ENCODE measurements at places on chromosomes 12 and 14. TPM values are rescaled to one million over a fixed set of nuclear protein-coding genes. Genes with fewer than 3 reads are reported as not detected.

DNA sequence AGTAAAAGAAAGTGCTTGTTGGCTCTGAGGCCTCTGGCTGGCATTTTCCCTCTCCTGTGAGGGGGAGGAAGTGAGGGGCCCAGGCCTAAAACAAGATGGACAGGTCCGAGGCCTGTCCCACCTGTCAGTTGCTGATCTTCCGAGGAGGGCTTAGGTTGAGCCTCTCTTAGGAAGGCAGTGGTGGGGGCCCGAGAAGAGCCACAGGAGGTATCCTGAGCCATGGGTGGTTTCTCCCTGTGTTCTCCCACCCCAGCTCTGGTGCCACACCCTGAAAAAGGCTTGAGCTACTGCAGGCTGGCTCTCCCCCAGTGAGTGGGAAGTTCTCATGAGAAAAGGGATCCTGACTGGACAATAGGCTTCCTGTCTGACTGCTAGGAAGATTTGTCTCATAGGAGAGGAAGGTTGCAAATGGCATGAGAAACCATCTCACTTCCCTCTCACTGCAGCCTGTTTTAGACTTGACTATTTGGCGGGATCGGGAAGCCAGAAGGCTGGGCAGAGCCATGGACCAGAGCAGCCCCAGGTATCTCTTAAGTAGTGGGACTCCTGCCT is 72.1 kb upstream of the SRSF5 start:
- DNase-seq: no peak

DNA sequence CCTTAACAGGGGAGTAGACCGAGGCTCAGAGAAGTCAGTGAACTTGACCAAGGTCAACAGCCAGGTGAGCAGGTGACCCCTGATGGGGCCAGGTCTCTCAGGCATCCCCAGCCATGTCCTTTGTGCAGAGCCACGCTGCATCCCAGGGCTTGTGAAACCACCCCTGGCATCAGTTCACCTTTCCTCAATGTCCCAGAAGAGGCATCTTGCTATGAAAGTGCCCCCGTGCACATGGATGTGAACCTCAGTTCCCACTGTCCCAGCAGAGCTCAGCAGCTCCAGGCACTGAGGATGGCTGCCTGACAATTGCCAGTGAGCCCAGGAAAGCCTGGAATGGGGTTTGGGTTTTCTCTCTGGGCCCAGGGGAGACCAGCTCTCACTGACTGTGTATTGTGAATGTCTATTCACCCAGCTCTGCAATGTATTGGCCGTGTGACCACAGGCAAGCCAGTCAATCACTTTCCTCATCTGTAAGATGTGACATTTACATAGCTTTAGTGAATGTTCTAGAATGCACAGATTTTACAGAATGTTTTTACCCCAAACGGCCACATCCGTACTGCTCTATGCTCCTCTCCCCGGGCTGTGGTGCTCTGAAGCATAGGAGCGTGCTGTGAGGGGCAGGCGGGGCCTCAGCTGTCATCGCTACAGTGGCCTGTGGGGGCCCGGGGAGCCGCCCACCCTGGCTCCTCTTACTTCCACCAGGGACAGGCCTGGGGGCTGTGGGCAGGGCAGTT is 4.9 kb downstream of the CACNA2D4 start:
- no peak for DNase-seq

DNA sequence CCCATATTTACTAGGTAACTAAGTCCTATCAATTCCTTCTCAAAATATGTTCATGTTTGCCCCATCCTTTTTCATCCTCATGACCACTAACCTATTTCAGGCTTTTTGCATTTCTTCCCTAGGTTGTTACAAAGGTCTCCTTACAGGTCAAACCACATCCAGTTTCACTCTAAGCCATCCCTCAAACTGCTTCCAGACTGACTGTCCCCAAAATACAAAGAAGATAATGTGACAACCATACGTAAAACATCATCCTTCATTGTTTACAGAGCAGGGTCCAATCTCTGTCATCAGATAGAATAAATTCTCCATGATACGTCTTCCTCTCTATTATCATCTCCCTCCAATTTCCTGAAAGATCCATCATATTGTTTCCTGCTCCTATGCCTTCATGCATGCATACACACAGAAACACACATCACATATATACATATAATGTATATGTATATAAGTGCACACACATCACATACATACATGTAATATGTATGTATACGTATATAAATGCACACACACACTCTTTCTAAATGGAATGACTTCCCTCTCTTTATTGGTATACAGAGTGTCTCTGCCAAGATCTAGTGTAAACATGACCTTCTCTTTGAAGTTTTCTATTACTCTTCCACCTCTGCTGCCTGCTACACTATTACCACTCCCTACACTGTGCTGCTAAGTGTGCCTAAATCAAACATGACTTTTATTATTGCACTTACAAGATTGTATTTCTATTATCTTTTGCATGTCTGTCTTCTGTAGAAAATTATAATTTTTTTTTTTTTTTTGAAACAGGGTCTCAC is 30.7 kb upstream of the EPS8 start:
- DNase-seq: no peak

DNA sequence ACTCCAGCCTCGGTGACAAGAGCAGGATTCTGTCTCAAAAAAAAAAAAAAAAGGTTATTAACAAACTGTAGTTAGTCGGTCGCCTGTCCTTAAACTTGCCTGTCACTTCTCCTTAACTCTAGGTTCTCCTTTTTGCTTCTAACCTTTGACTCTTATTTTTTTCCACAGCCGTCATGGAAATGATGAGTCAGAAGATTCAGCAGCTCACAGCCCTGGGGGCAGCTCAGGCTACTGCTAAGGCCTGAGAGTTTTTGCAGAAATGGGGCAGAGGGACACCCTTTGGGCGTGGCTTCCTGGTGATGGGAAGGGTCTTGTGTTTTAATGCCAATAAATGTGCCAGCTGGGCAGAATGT is 418 bp upstream of the MYG1 start:
- DNase-seq: peak; percentile 59

DNA sequence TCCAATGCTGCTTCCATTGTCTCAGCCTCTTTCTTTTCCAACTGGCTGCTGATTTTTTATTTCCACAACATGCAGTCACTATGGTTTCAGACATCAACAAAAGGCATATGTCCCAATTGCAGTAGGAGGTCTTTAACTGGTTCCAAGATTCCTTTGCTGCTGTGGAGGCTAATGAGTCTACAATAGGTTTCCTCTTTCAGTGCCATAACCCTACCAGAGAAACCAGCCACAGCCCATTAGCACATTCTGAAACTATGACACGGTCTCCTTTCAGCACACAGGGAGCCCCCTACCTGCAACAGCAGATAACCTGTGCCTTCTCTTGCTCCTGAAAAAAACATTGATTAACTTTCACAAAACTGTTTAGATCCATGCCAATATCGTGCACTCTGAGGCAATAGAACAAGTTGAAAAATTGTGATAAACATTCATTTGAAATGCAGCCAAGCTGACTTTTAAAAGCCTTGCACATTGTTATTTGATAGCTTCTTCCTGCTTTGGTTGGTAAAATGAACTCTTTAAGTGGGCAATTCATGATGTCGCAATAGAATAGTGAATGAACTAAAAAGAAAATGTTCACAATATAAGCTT is 32.4 kb downstream of the PLEKHG7 start:
- peak; percentile 88 for DNase-seq

DNA sequence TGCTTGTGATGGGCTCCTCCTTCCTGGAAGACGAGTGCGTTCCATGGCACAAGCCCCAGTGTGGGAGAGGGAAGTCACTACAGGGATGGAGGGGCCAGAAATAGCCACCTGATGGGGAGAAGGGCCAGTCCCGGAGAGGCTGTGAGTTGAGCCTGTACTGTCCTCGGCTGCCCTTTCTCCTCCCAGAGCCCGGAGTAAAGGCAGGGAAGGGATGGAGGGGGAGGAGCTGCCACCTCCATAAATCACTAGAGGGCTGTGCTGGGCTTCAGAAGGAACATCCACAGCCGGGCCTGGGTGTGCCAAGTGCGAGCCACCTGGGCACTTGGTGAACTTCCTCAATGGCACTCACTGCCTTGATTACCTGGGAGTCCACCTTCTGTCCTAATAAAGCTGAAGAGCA is 110.1 kb downstream of the RBM19 start:
- DNase-seq: peak; percentile 30

DNA sequence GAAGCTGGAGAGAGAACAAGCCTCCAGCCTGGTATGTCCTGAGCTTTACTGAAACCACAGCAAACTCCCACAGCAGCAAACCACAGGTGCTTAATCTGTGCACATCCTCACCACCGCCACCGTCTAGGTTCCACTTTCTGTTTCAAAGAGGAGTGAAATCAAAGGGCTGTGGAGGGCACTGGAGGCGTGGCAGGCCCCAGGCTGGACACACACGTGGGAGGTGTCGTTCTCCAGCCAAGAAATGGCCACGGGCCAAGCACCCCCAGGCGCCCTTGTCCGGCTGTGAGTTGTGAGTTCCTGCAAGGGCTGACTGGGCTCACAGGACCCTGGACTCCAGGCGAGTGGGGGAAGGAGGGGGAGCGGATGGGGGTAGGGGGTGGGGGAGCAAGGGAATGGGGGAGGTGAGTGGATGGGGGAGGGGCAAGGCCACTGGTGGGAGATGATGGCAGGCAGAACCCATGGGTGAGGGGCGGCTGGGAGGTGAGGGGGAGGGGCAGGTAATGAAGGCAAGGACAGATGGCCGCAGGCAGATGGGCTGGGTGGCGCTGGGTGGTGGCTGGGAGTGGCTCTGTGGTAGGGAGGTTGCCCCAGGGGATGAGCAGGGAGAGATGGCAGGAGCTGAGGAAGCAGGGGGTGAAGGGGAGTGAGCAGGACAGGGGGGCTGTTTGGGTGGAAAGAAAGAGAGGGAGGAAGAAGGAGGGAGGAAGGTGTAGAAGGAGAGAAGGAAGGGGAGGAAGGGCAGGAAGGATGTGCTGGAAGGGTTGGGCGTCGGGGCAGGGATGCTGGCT is 86.7 kb downstream of the NCOR2 start:
- peak; percentile 90 for DNase-seq

GRCh38 chr12:116687888-116688287 is 50.0 kb downstream of the SPRING1 start:
- no peak for DNase-seq

GRCh38 chr12:12717586-12718380 is 615 bp downstream of the CDKN1B start:
- peak; percentile 47 for DNase-seq

- no peak for DNase-seq
Measured at GRCh38 chr12:1104088-1104800, 113.2 kb downstream of the ERC1 start.

GRCh38 chr12:85733221-85733840 is 102.9 kb downstream of the RASSF9 start:
- no peak for DNase-seq

- DNase-seq: peak; percentile 90
Measured at GRCh38 chr14:73754911-73755360, 40.8 kb upstream of the PNMA1 start.

DNA sequence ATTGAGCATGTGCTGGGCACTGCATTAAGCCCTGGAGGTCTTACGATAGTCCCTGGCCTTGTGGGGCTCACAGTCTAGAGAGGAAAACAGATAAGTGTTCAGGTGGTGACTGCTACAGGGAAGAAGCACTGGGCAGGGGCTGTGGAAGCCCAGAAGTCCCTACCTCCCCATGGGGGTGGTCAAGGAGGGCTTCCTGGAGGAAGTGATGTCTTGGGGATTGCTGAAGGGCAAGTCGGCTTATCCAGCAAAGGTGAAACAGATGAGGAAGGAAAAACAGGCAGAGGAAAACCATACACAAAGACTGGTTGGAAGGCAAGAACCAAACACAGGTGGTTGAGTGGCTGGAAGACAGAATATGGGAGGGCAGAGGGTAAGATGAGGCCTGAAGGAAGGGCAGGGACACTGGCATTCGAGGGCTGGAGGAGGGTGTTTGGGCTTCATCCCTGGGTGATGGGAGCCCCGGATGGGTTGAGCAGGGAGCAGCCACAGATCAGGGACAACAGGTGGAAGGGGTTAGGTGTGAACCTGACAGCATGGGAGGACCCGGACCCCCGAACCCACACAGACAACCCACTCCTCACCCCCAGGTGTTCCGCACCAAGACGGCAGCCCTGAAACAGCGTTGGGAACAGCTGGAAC is 2.8 kb downstream of the CFAP73 start:
- DNase-seq: no peak

- no peak for DNase-seq
Measured at GRCh38 chr14:39097159-39097558, 5.9 kb downstream of the SEC23A start.

- no peak for DNase-seq
Measured at GRCh38 chr12:32475724-32476123, 76.4 kb downstream of the FGD4 start.

- no peak for DNase-seq
Measured at GRCh38 chr12:110080410-110080809, 32.1 kb upstream of the C12orf76 start.

GRCh38 chr14:69408331-69408960 is 10.0 kb downstream of the SLC39A9 start:
- DNase-seq: no peak

- no peak for DNase-seq
Measured at GRCh38 chr14:39419272-39419671, 13.0 kb downstream of the FBXO33 start.

GRCh38 chr12:11347810-11348209 is 37.6 kb upstream of the PRB4 start:
- DNase-seq: no peak

DNA sequence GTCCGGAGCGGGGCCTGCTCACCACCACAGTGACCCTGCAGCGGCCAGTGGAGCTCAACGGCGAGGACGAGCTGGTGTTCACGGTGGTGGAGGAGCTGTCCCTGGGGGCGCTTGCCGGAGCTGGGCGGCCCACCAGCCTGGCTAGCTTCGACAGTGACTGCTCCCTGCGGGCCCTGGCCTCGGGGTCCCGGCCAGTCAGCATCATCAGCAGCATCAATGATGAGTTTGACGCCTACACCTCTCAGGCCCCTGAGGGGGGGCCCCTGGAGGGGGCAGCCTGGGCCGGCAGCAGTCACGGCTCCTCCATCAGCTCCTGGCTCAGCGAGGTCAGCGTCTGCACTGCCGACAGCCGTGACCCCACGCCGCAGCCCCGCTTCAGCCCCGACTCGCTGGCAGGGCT is 37.4 kb downstream of the KIF26A start:
- DNase-seq: no peak

- DNase-seq: peak; percentile 85
Measured at GRCh38 chr12:20212658-20213555, 155.4 kb upstream of the PDE3A start.

The C14orf39 gene
- total RNA-seq: 2.1 TPM

The GPR162 gene
- total RNA-seq: 4.6 TPM

The MYO1H gene
- not detected for total RNA-seq

The SLC6A12 gene
- 0.05 TPM for total RNA-seq

The IL26 gene
- not detected for total RNA-seq
